ENCODE measurements at places on chromosomes 7 and 10. TPM values are rescaled to one million over a fixed set of nuclear protein-coding genes. Genes with fewer than 3 reads are reported as not detected.
A peak's percentile ranks its signal among the peaks of the same experiment; 100 is the strongest.

The PDZD7 gene
- 0.09 TPM for total RNA-seq

DNA sequence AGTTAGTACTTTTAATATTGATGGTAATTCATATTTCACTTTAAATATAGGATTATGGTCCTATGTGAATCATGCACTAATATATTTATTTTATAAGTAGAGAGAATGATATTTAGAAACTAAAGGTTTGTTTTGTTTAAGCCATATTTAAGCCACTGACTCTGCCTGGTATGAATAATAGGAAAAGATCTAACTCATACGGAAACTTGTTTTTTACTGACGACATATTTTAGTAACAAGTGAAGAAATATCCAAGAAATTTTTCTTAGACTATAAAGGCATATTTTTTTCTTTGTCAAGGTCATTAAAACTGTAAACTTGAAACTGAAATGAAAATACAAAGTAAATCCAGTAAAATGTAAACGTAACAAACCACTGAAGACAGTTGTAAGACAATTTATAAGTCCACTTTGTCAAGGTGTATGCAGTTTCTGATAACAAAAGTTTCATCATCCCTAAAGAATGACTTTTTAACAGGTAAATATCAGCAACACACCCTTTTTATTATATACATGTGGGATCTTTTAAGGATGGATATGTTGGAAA is 147.1 kb downstream of the PHF14 start:
- peaks cover 8% of the 10 kb centered on the region for H3K36me3 ChIP-seq
- H3K27ac ChIP-seq: no peak overlapping the region
- DNase-seq: no peak
- H3K4me1 ChIP-seq: no peaks in the 10 kb centered on the region
- no peaks in the 10 kb centered on the region for H3K27me3 ChIP-seq
- no peak overlapping the region for H3K4me3 ChIP-seq

The NEUROG3 gene
- not detected for total RNA-seq

The H2BK1 gene
- total RNA-seq: not detected

GRCh38 chr10:130809761-130810515 is 501.6 kb downstream of the TCERG1L start:
- peaks cover 2% of the 10 kb centered on the region for H3K27me3 ChIP-seq
- no peak for DNase-seq
- no peaks in the 10 kb centered on the region for H3K36me3 ChIP-seq
- H3K27ac ChIP-seq: no peak overlapping the region
- no peaks in the 10 kb centered on the region for H3K4me1 ChIP-seq

The LHPP gene
- 7.1 TPM for total RNA-seq

- no peak for DNase-seq
- no peaks in the 10 kb centered on the region for H3K4me1 ChIP-seq
- H3K36me3 ChIP-seq: no peaks in the 10 kb centered on the region
- no peaks in the 10 kb centered on the region for H3K27me3 ChIP-seq
- peak overlapping the region; percentile 9 for H3K27ac ChIP-seq
Measured at GRCh38 chr7:80481196-80481884, 30.5 kb downstream of the GNAT3 start.

Measured in lung (tissue), 17 donors.